ENCODE measurements at places on chromosomes 3 and 15.

DNA sequence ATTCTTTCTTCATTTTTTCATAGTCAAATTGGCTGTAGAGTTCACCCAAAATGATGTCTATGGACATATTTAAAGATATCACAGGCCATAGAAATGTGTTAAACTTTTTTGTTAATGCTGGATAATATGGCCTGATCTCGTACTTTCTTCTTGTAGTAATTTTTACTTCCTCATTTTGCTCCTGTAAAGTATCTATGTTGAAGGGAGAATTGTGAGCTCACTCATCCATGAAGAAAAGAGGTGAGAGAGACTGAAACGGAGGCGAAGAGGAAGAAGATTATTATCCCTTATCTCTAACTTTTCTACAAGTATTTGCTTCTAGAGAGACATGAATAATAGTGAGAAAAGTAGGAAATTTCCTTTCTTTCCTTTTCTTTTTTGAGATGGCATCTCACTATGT lies 613.8 kb upstream of the TBL1XR1 start:
- DNase-seq, result no peak

DNA sequence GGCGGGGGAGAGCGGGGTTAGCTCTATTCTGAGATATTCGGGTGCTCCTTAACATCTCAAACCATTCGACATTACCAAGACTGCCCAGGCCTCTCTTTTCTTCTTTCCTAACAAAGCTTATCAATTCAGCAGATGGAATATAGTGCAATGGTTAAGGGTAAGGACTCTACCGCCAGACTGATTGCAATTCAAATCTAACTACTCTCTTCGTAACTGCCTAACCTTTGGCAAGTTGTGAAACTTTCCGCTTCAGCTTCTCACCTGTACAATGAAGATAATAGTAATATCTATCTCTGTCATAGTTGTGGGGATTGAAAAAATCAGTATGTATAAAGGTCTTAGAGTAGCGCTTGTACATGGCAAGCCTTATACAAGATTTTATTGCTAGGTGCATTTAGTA lies 972 bp downstream of the UBA5 start:
- no peak for DNase-seq

DNA sequence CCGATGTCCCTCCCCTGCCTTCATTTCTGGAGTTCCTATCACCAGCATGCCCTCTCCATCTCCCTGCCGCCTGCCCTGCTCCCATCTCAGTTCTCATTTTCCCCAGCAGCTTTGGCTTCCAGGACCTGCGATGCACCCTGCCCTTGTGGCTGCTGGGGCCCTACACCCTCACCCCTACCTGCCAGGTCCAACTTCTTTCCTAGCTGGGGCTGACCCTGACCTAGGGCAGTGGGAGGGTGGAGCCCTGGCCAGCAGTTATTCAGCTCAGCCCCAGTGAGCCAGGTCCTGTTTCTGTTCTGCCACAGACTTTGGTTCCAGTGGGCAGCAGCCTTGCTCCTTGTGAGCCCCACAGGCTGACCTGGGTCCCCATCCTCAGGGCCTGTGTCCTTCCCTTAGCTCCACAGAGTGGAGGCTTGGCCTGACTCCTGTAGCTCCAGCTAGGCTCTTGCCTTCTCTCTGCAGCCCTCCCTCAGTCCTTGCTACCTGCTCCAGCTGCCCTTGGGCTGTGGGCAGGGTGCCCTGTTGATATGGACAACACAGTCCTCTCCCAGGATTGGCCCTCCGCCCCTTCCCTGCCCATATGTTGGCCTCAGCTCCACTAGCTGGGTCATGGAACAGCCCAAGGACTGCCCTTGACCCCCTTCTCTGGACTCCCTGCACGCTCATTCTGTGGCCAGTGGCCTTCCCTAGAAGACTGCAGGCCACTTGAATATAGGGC lies 34.7 kb upstream of the PDE8A start:
- DNase-seq, result no peak

- DNase-seq, result no peak
These were observed 17.8 kb downstream of the TF start for GRCh38 chr3:133763797-133764683.

DNA sequence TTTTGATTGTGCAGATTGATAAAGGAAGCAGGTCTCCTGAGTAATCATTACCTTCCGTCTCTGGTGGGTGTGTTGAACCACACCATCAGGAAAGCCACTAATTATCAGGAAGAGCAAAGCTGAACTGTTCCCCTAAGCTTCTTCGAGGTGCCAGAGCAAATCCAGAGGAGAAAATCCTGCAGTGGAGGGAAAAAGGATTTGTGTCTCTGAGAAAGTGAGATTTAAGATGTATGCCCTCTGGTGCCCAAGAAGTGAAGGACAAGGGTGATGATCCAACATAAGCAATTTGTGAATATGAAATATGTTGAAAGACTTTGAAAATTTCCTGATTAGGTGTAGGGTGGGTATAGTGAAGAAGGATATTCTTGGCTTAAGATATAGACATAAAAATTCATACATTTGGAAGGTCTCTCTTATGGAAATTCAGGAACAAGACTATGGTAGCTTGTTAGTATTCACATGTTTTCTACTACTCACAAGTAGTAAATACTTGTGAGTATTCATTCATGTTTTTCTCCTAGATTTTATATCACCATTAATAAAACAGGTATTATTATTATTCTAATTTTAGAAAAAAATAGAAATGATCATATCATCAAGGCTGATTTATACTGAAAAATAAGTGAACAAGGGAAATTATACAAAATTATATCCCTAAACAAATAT lies 34.8 kb downstream of the COMMD2 start:
- DNase-seq, result no peak

DNA sequence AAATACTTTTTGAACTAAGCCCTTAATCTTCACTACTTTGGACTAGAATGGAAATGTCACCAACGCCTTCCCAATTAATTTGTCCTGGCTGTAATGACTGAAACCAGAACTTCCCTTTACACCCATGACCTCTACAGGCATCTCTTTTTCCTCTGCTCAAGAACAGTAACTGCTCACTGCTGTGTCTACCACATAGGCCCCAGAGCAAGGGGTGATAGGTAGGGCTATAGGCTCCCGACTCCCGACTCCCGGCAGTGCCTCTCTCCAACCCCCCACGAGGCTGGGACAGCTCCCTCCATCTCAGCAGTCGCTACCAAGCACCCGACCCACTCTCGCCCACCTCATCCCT lies 384 bp upstream of the LEKR1 start:
- no peak for DNase-seq

All from ecto neural progenitor cell (in vitro differentiated cells).